Placental pericyte (primary cell): ENCODE measurements at places on chromosomes 1 and 21. TPM values are rescaled to one million over a fixed set of nuclear protein-coding genes. Genes with fewer than 3 reads are reported as not detected.

CDCA8 gene
- total RNA-seq, result 0.44 and 34.8 TPM in 2 replicates

CHODL gene
- total RNA-seq, result under 0.01 and 5.6 TPM in 2 replicates

TFF2 gene
- total RNA-seq, result not detected in 2 replicates

GJA8 gene
- not detected in 2 replicates for total RNA-seq

COL8A2 gene
- 5.0 and 6.7 TPM in 2 replicates for total RNA-seq

AMY1B gene
- total RNA-seq, result not detected in 2 replicates

PYHIN1 gene
- total RNA-seq, result not detected in 2 replicates

APCS gene
- total RNA-seq, result not detected in 2 replicates

NRIP1 gene
- total RNA-seq, result 35.0 and 53.5 TPM in 2 replicates

OPRD1 gene
- not detected in 2 replicates for total RNA-seq

NPHS2 gene
- not detected in 2 replicates for total RNA-seq

ADIPOR1 gene
- 139 and 140 TPM in 2 replicates for total RNA-seq

GLRX2 gene
- 8.3 and 13.5 TPM in 2 replicates for total RNA-seq

S100A2 gene
- total RNA-seq, result 1.1 and 2.1 TPM in 2 replicates

HAO2 gene
- not detected in 2 replicates for total RNA-seq

TMEM234 gene
- total RNA-seq, result 21.9 and 26.5 TPM in 2 replicates

MARK1 gene
- total RNA-seq, result 0.43 and 0.66 TPM in 2 replicates

DNAJC6 gene
- total RNA-seq, result 2.4 and 7.2 TPM in 2 replicates

ITLN2 gene
- not detected in 2 replicates for total RNA-seq

OR2AK2 gene
- not detected in 2 replicates for total RNA-seq

PGLYRP4 gene
- total RNA-seq, result not detected in 2 replicates

SHE gene
- total RNA-seq, result under 0.01 TPM in 1 of 2 replicates, not detected in the other

ERG gene
- total RNA-seq, result 0.29 and 0.66 TPM in 2 replicates

LINGO4 gene
- total RNA-seq, result not detected in 2 replicates

ATP6V1G3 gene
- not detected in 2 replicates for total RNA-seq

S100A3 gene
- total RNA-seq, result 2.4 and 14.2 TPM in 2 replicates

FAM151A gene
- total RNA-seq, result not detected in 2 replicates

ITGB2 gene
- 0.14 TPM in 1 of 2 replicates, not detected in the other for total RNA-seq

AIRE gene
- total RNA-seq, result not detected in 2 replicates

IFNAR1 gene
- total RNA-seq, result 20.4 and 20.6 TPM in 2 replicates
